ENCODE measurements at places on chromosomes 2 and 18. TPM values are rescaled to one million over a fixed set of nuclear protein-coding genes. Genes with fewer than 3 reads are reported as not detected.

The LRP1B gene
- total RNA-seq: 0.47 TPM

The SULT1C2 gene
- total RNA-seq: 1.9 TPM

The CHMP1B gene
- 30.5 TPM for total RNA-seq

The RTKN gene
- 15.3 TPM for total RNA-seq

The WBP1 gene
- total RNA-seq: 57.4 TPM

The ATIC gene
- 25.0 TPM for total RNA-seq

The RRM2 gene
- total RNA-seq: 0.63 TPM

The GCG gene
- total RNA-seq: not detected

The GEN1 gene
- 1.2 TPM for total RNA-seq

The PSTPIP2 gene
- 3.4 TPM for total RNA-seq

The SGPP2 gene
- 2.1 TPM for total RNA-seq

The CFC1 gene
- total RNA-seq: not detected

The YWHAQ gene
- 204 TPM for total RNA-seq

The VAMP8 gene
- total RNA-seq: 11.9 TPM

The EMX1 gene
- not detected for total RNA-seq

The GAREM1 gene
- 19.3 TPM for total RNA-seq

The KLHL14 gene
- not detected for total RNA-seq

The IL36RN gene
- not detected for total RNA-seq

The ABCG5 gene
- total RNA-seq: not detected

The PLB1 gene
- 3.0 TPM for total RNA-seq

The HOXD13 gene
- total RNA-seq: not detected

The SCN2A gene
- total RNA-seq: 0.39 TPM

The COL3A1 gene
- total RNA-seq: 86.4 TPM

The LBX2 gene
- 0.83 TPM for total RNA-seq

The NEB gene
- 136 TPM for total RNA-seq
